Fibroblast of upper back skin (primary cell): ENCODE measurements at places on chromosomes 1 and 21.
A peak's percentile ranks its signal among the peaks of the same experiment; 100 is the strongest.

DNA sequence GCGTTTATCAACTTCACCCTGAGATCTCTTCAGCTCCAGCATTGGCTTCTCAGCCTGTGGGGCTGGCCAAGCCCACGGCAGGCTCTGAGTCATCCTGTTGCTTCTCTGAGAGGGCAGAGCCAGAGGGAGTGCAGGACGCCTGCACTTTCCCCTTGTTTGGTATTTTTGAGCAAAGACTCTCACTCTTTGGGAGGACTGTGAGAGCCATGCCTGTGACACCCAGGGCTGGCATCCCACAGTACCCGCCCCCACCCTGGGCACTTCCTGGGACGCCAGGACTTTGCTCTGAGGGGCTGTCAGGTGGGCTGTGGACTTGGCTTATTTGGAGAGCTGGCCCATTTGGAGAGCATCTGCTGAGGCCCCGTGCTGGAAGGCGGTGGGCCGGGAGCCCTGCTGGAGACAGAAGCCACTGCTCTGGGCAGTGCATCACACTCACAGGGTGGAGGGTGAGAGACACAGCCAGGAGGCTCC is 37.4 kb downstream of the VANGL1 start:
- peak; percentile 68 for DNase-seq

DNA sequence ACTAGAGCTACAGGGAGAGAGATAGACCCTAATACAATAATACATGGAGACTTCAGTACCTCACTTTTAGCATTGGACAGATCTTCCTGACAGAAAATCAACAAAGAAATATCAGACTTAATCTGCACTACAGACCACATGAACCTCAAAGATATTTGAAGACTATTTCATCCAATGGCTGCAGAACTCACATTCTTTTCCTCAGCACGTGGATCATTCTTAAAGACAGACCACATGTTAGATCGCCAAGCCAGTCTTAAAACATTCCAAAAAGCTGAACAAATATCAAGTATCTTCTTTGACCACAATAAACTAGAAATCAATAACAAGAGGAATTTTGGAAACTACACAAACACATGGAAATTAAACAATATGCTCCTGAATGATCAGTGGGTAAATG is 576.0 kb downstream of the KIF26B start:
- peak; percentile 68 for DNase-seq

GRCh38 chr1:230127105-230128054 is 60.3 kb downstream of the GALNT2 start:
- DNase-seq, result no peak

GRCh38 chr21:33073636-33074035 is 3.7 kb downstream of the OLIG1 start:
- no peak for DNase-seq

- DNase-seq, result peak; percentile 1
Observed at GRCh38 chr1:153353226-153353947, 4.3 kb upstream of the S100A9 start.

DNA sequence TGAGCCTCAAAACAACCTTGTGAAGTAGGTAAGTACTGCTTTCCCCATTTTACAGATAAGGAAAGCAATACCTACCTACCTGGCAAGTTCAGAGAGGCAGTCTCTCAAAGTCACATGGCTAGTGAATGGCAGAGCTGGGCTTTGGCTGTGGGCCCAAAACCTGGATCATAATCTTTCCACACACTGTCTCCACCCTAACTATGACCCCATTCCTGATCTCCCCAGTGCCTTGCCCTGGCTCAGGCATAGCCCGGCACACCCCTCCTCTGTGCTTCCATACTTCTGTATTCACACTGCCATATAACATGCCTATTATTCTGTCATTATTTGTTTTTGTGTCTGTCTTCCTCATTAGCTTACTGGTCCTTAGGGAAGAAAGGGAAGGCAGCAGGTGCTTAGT is 15.9 kb downstream of the GNG12 start:
- no peak for DNase-seq

DNA sequence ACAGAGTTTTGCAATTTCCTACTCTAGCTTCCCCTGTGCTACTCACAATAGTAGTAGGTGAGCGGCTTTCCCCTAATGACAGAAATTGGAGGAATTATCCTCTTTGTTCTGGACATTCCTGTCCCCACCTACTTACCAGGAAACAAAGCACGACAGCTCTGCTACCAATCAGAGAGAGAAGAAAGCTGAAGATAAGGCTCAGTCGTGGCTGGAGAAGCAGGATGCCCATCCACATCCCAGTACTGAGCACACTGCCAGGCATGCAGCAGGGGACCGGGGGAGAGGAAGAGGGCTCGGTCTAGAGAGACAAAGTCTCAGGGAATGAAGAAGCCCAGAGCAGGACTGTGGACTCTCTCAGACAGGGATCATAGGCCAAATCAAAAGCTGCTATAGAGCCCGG is 134.1 kb upstream of the KRTAP19-8 start:
- no peak for DNase-seq

DNA sequence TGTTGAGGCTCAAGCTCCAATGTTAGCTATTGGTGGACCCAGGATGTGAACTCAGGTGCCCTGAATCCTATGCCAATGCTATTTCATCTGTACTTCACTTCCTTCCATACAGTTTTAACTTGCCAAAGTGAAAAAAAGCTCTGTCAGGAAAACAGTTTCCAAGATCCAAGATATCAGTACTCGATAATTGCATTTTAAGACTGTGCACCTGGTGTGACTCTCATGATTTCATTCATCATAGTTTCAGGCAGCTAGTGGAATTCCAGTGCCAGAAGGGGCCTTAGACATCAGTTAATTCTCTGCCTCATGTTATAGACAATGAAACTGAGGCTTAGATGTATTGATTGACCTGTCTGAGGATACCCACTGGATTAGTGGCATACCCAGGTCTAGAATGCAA is 26.5 kb upstream of the LEPR start:
- no peak for DNase-seq

DNA sequence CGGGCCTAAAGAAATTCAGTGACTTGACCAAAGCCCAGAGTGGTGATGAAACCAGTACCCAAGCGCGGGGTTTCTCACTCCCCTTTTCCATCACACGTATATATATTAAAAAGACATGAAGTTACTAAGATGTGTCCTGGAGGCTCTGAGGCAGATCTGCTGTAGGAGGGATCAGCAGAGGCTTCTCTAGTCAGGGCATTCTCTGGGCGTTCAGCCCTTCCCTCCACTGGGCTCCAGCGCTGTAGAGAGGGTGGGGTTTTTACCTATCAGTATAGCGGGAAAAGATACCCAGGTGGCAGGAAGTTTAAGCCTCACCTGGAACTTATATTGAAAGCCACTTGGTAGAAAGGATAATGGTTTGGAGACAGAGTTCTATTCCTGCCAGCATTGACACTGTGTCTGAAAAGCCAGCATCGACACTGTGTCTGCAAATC is 862 bp upstream of the PLEKHO1 start:
- DNase-seq, result peak; percentile 51

DNA sequence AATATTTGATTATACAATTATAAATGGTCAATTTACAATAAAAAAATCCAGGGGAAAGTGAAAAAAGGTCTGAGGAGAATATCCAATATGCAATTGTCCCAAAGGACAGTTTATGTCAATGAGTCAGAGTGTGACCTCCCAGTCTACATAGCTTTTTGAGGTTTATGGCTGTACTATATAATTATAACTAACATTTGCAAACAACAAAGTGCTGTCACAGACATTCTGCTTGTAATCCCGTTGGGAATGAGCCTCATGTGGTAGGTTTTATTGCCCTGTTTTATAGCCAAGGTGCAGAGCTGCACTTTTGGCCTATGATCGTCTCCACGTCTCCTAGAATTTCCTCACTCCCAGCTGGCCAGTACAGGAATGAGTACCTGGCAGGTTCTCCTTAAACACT is 103.8 kb downstream of the ADSS2 start:
- no peak for DNase-seq

DNA sequence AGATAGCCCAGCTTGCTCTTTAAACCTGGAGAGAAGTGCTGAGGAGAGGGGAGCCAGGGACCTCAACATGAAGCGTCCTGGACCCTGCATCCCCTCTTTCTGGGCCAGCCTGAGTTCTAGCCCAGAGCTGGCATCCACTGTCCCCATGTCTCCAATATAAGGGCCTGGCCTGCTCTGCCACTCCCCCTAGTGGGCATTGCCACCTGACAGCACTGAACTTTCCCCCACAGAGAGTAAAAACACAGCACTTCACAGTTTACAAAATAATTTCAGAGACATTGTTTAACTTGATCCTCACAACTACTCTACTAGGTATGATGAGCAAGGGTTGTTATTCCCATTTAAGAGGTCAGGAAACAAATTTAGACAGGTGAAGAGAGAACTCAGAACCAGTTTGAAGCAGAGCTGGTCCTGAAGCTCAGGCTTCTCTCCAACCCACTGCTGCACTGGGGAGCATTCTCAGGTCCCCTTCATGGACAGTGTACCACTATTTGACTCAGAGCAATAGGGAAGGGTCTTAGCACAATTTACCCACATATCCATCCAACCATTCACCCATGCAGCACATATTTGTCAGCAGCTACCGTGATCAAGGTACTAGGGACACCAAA is 151.2 kb downstream of the DMRTA2 start:
- DNase-seq, result peak; percentile 1

DNA sequence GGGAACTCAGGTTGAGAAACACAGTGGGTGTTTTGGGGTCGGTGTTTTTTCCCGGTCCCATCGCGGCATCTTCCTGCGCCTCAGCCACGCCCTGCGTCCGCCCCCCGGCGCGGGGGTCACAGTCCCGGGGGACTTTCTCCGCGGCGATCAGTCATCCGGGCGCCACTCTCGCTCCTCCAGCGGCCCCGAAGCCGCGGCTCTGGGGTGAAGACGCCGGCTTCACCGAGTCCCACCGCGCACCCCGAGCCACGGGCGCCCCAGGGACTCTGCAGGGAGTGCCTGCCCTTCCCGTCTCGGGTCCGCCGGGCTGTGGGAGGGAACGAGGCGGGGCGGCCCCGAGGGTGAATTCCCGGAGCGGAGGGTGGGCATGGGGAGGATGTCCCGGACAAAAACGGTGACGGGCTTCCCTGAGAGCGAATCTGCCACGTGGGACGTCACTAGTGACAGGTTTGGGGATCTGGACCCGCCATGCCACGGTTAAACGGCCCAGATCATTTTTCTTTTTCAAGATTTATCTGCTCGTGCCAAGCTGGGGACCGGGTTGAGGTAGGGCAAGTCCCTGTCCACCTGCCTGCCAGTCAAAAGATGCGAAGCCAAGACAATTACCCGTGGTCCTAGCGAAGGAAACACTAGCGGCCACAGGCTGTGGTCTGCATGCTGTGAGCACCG is 717 bp upstream of the BATF3 start:
- no peak for DNase-seq

DNA sequence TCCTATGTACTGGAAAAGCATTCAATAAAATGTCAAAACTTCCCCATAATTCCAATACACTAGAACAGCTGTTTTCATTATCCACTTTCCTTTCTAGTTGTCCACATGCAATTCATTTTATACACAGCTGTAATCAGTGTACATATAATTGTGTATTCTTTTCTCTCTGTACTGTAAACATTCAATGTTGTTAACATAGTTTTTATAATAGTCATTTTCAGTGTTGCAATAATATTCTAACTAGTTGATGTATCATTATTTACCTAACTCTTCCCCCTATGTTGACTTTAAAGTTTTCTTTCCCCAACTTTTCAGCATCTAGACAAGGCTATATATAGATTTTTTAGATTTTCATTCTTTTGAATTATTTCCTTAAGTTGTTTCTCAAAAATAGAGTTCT is 44.4 kb downstream of the DIPK1A start:
- DNase-seq, result no peak

GRCh38 chr1:10693497-10694273 is 102.8 kb downstream of the CASZ1 start:
- no peak for DNase-seq

DNA sequence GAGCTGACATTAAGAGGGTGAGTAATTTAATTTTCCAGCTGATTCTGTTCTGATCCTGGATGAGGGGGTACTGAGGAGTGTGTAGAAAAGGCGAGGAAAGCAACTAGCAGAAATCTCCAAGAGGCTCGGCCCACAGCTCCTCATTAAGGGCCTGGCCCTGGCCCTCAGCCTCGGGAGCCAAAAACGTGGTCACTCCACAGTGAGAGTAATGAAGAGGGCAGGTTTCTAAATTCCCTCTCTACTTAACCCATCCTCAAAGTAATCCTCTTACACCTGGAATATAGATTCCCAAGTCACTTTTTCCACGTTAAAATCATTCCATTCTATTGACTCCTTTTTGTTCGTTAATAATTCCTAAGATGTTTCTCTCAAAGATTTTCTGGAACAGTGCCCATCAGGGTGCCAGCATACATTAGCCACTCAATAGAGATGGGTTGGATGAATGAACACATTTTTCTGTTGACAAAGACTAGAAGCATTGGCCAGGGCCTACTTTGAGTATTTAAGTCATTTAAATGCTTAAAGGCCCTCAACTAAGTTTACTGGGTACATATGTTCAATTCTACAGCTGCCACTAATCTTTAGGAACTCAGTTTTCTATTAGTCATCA is 1.1 kb upstream of the COL11A1 start:
- DNase-seq, result peak; percentile 45

GRCh38 chr1:220250681-220251080 is 21.6 kb downstream of the RAB3GAP2 start:
- no peak for DNase-seq

GRCh38 chr1:201593200-201593921 is 54.4 kb downstream of the NAV1 start:
- peak; percentile 100 for DNase-seq

DNA sequence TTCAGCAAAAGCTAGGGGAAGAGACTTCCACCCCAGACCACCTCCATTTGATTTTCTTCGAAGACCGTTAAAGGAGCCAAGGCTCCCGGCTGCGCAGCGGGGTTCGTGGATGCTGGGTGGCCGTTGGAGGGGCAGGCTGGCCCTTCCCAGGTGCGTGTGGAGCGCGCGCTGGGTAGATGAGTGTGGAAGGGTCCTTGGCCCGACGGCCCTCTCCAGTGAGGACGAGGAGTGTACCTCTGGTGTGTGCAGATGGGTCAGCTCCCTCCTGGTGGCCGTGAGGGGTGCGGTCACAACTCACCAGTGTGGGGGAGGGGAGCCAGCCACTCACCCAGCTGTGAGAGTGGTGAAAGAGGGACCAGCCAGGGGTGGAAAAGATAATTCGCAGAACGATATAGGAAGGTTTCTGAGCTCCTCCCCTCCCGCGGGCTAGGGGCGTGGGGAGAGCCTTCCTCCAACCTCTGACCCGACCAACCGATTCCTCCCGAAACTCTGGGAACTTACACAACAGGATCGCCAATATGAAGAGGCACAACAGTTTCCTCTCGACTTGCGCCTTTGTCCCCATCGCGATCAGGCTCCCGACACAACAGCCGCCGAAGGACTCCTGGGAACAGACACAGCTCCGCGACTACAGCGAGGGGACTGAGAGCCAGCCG is at the start of gene F11R:
TSS of gene F11R (minus strand) at position 644 of the 656 bp plus-strand sequence. CDS start at position 565, 79 bp downstream.
- no peak for DNase-seq

DNA sequence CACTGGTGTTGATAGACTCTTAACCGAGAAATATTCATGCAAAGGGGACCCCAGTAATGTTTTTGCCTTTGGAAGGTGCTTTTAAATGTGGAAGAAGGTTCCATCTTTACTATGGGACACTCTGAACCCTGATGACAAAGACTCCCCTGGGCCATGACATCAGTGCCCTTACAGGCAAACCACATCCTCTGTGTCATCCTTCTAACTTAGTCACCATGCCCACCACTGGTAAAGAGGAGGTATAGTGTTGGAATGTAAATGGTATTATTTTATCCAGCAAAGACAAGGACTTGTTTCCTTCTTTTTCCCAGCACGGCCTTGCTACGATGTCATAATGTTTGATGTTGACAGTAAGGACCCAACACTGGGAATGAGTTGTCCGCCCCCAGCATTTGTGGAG is 12.6 kb downstream of the METTL13 start:
- peak; percentile 52 for DNase-seq

- no peak for DNase-seq
Observed at GRCh38 chr1:186511761-186512637, 51.1 kb upstream of the PDC start.
